ENCODE measurements at places on chromosomes 3 and 15.
A peak's percentile ranks its signal among the peaks of the same experiment; 100 is the strongest.

DNA sequence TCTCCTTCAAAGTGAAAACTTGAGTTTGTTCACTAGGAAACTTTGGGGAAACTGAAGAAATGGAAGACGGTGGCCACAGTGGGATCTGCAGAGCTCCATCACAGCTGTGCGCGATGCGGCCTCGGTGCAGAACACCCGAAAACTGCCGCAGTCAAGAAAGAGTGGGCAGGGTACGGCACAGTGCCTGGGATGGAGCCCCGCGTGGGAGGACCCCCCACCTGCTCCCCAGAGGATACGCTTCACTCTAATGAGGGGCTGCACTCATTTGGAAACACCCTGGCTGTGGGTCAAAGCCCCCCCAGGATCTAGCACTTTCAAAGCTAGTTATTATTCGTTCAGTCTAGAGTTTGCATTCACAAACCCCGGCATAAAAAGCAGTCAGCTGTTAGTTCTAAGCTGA, 9.5 kb downstream of the ADAMTS17 start:
- no peak for DNase-seq

GRCh38 chr15:56187665-56188064, 56.0 kb downstream of the RFX7 start:
- no peak for DNase-seq

GRCh38 chr3:4744405-4745234, 234.6 kb upstream of the BHLHE40 start:
- peak; percentile 48 for DNase-seq

- DNase-seq = no peak
Measured at GRCh38 chr15:38062696-38063095, 128.3 kb downstream of the TMCO5A start.

DNA sequence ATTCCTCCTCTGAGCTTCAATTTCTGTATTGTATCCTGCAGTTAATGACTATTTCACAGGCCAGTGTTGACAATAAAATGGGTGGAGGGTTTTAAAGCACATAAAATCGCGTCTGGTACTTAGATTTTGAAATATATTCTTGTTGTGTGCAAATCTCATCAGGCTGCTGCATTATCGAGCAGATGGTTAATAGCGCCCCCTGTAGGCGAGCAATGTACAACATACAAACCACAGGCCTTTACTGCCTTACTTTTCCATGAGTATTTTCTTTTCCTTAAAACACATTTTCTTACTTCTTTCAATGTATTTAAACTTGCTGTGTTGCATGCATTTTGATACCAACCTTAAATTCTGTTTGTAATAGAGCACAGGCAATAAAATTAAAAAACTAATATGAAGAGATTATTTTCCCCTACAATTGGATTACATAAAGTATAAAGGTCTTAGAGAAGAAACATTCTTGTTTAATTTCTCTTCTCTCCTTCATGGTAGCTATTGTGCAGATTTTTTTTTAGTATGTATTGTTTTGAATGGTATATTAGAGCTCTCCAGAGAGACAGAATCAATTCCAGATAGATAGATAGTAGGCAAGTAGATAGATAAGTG, 608.4 kb downstream of the CADM2 start:
- peak; percentile 14 for DNase-seq

- peak; percentile 88 for DNase-seq
Measured at GRCh38 chr3:15268033-15268631, 62.1 kb downstream of the CAPN7 start.

DNA sequence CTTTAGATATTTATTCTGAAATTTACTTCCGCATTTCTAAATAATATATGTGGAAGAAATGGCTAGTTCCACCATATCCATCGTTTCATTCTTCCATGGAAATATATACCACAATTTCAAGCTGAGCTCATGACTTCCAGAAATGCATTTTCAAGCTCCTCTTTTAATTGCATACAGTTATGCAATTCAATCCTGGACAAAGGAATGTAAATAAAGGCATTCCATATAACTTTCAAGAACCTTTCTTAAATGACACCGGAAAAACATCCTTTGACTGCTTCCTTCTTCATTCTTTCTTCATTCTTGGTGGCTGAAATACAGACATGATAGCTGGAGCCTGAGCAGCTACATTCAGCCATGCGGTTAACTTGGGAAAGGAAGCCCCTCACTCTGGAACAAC, 185.2 kb upstream of the GADL1 start:
- no peak for DNase-seq

- peak; percentile 73 for DNase-seq
Measured at GRCh38 chr3:99895703-99896441, 78.2 kb downstream of the CMSS1 start.

DNA sequence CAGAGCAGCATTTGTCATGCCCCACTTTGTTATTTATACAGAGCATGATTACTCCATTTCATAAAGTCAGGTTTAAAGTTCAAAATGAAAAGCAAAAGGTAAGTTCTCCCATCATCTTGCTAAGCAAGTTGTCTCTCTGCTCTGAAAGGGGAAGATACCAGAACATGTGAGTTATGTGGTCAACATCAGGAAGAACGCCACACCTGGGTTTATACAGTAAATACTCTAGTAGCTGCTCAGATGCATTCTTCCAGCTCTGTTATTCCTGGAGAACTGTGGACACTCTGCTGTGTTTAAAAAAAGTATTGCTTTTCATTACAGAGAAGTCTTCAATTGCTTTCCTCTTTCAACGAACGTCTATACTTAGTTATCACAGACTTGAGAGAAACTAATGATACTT, 145.7 kb downstream of the PLCL2 start:
- no peak for DNase-seq

- DNase-seq = no peak
Measured at GRCh38 chr15:50865515-50866353, 42.7 kb upstream of the AP4E1 start.

GRCh38 chr3:37708789-37709188, 152.9 kb upstream of the CTDSPL start:
- no peak for DNase-seq

GRCh38 chr3:178536211-178537079, at the start of gene KCNMB2:
Gene KCNMB2, plus strand, starts transcription at chr3:178536436.
- no peak for DNase-seq

DNA sequence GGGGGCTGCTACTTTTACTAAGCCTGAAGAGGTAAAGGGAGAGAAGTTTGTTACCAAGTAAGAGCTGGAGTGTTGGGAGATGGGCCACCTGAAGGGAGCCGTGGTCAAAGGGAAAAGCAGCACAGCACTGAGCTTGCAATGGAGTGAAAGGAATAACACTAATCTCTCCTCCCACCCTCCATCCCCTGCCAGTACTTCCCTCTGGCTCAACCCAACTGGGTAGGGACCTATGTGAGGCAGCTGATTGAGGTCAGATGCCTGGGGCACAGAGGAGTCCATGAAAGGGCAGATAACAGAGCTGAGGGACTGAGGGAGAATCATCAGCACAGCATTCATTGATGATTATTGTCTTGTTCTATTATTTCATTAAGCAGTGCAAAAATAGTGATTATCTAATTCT, 212.4 kb upstream of the TBC1D5 start:
- no peak for DNase-seq

- no peak for DNase-seq
Measured at GRCh38 chr3:194773771-194774455, 88.2 kb downstream of the FAM43A start.
